Osteoblast (primary cell): ENCODE measurements at places on chromosomes 12 and 14. TPM values are rescaled to one million over a fixed set of nuclear protein-coding genes. Genes with fewer than 3 reads are reported as not detected.
A peak's percentile ranks its signal among the peaks of the same experiment; 100 is the strongest.

- H3K27me3 ChIP-seq: no peaks in the 10 kb centered on the region
- no peak for DNase-seq
- no peak overlapping the region for H3K4me3 ChIP-seq
- H3K27ac ChIP-seq: no peak overlapping the region
Observed at GRCh38 chr12:109082751-109083150, 10.5 kb downstream of the ALKBH2 start.

DNA sequence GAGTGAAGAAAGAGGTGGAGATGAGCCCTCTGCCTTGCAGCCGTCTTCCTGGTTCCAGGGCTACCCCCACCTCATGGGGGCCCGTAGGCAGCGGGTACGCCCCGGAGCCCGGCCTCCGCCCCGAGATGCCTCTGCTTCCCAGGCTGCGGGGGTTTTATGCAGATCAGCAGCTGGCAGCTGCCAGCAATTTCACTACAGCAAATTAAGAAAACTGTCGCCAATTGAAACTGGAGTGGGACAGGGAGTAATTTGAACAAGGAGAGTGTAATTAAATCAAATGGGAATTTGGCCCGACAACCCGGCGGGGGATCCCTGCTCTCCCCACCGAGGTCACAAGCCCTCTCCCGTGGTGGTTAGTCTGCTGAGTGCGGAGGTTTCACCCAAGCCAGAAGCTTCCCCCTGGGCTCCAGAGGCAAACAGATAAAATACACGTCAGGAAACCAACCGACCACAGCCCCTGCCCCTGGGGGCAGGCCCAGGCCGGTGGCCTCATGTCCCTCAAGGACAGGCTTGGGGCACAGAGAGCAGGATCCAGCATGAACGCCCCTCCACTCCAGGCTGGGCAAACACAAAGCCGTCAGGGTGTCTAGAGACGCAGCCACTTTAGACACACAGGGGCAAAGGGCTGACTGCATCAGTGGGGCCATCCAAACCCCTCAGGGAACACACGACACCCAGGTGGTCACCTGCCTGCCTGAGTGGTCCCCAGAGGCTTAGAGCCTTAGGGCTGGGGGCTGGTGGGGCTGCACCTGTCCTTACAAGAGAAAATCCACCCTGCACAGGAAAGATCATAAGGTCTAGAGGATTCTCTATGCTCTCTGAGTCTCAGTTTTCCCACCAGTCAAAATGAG, 53.8 kb downstream of the TESC start:
- peaks cover 8% of the 10 kb centered on the region for H3K27me3 ChIP-seq
- peak; percentile 75 for DNase-seq
- peak overlapping the region; percentile 28 for H3K4me3 ChIP-seq
- H3K4me1 ChIP-seq: peaks cover 11% of the 10 kb centered on the region

- no peaks in the 10 kb centered on the region for H3K27me3 ChIP-seq
- peaks cover 5% of the 10 kb centered on the region for H3K36me3 ChIP-seq
- no peak for DNase-seq
- H3K4me3 ChIP-seq: no peak overlapping the region
- H3K27ac ChIP-seq: no peak overlapping the region
Observed at GRCh38 chr14:74077401-74077800, 6.9 kb downstream of the ALDH6A1 start.

- H3K27me3 ChIP-seq: peaks cover 8% of the 10 kb centered on the region
- no peaks in the 10 kb centered on the region for H3K4me1 ChIP-seq
- no peaks in the 10 kb centered on the region for H3K36me3 ChIP-seq
Observed at GRCh38 chr12:106282457-106283097, 20.0 kb upstream of the TCP11L2 start.

The MYRFL gene
- total RNA-seq: not detected in 2 replicates

The SERPINA10 gene
- total RNA-seq: not detected in 2 replicates

DNA sequence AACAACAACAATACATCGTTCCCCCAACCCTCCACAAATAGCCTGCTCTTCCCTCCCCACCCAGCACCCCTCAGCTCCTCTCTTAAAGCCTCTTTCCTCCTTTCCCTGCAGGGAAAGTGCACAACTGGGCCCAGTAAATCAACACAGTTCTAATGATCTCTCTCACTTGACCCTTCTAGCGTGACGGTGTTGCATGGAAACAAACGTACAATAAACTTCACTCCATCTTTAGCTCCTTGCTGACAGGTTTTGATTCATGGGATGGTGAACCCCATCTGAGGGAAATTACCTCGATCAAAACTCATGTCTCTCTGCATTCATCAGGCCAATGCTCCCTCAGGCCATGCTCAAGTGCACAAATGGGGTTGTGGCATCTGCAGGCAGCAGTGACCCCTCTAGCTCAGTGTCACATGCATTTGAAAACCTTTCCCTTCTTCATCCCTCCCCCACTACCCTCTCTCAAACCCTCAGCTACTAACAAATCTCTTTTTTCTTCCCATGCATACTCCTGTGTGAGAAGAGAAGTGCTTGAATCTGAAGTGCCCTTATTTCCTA, 22.9 kb downstream of the GDF11 start:
- peaks cover 38% of the 10 kb centered on the region for H3K36me3 ChIP-seq
- no peak for DNase-seq
- no peak overlapping the region for H3K27ac ChIP-seq
- no peaks in the 10 kb centered on the region for H3K27me3 ChIP-seq
- no peak overlapping the region for H3K4me3 ChIP-seq

GRCh38 chr14:64549791-64550620, at the start of gene PPP1R36:
Gene PPP1R36 (plus strand): TSS chr14:64549961. CDS start chr14:64549998, 37 bp downstream.
- peaks cover 26% of the 10 kb centered on the region for H3K27me3 ChIP-seq
- peak within 1 kb of the TSS; percentile 56 for H3K4me3 ChIP-seq
- H3K4me1 ChIP-seq: no peaks in the 10 kb centered on the region

DNA sequence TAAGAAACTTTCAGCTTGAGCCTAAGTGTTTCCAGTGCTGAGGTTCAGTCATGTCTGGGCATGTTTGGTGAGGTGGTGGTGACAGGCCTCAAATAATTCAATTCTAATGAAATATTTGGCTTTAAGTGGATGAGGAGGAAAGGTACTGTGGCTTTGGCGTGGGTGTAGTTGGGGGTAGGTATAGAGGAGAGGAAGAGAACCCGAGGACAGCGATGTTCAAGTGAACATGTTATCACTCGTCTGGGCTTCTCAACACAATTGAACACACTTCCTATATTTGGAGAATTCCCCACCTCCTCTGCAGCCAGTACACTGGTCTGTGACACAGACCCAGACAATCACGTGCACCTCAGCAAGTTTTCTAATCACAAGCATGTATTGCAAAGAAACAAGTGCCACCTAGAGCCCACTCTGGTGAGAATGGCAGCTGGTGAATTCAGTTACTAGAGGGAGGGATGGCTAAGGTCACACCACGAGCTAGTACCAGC, 53.0 kb downstream of the IFNG-AS1 start:
- no peak for DNase-seq
- H3K27ac ChIP-seq: no peak overlapping the region
- H3K36me3 ChIP-seq: no peaks in the 10 kb centered on the region
- no peaks in the 10 kb centered on the region for H3K4me1 ChIP-seq
- H3K27me3 ChIP-seq: no peaks in the 10 kb centered on the region

GRCh38 chr12:57726884-57727757, 11.4 kb downstream of the AGAP2 start:
- DNase-seq: peak; percentile 86
- H3K27me3 ChIP-seq: peaks cover 17% of the 10 kb centered on the region
- H3K4me3 ChIP-seq: peak overlapping the region; percentile 83
- H3K27ac ChIP-seq: no peak overlapping the region
- H3K36me3 ChIP-seq: no peaks in the 10 kb centered on the region
- H3K4me1 ChIP-seq: peaks cover 4% of the 10 kb centered on the region

The ISM2 gene
- not detected in 2 replicates for total RNA-seq

GRCh38 chr12:49236423-49236822, 28.5 kb upstream of the TUBA1C start:
- H3K27me3 ChIP-seq: no peaks in the 10 kb centered on the region
- no peak for DNase-seq
- peaks cover 6% of the 10 kb centered on the region for H3K4me1 ChIP-seq
- H3K36me3 ChIP-seq: no peaks in the 10 kb centered on the region

- H3K4me3 ChIP-seq: no peak overlapping the region
- DNase-seq: no peak
- no peaks in the 10 kb centered on the region for H3K27me3 ChIP-seq
- peaks cover 19% of the 10 kb centered on the region for H3K4me1 ChIP-seq
Observed at GRCh38 chr14:50758305-50758704, 72.7 kb downstream of the NIN start.
